Choroid plexus epithelial cell (primary cell): ENCODE measurements at places on chromosomes 3 and 15.
A peak's percentile ranks its signal among the peaks of the same experiment; 100 is the strongest.

DNA sequence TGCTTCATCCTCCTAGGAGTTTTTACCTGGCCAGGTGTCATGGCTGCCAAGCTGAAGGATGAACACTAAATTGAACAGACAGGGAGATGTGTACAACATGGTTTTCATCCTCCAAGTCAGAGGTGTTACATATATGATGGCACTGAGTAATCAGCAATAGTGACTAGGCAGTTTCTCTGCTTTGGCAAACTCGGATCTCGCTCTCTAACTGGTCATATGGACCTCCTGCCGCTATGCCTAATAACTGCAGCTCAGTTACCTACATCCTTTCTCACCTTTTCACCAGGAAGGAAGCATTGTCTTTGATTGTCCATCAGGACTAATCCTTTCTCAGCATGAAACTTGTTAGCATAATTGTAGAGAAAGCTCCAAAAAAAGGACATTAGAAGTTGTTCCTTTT, 175.9 kb upstream of the PLSCR5 start:
- peak; percentile 55 for DNase-seq

GRCh38 chr3:139455206-139455605, 21.1 kb downstream of the RBP2 start:
- DNase-seq: no peak

DNA sequence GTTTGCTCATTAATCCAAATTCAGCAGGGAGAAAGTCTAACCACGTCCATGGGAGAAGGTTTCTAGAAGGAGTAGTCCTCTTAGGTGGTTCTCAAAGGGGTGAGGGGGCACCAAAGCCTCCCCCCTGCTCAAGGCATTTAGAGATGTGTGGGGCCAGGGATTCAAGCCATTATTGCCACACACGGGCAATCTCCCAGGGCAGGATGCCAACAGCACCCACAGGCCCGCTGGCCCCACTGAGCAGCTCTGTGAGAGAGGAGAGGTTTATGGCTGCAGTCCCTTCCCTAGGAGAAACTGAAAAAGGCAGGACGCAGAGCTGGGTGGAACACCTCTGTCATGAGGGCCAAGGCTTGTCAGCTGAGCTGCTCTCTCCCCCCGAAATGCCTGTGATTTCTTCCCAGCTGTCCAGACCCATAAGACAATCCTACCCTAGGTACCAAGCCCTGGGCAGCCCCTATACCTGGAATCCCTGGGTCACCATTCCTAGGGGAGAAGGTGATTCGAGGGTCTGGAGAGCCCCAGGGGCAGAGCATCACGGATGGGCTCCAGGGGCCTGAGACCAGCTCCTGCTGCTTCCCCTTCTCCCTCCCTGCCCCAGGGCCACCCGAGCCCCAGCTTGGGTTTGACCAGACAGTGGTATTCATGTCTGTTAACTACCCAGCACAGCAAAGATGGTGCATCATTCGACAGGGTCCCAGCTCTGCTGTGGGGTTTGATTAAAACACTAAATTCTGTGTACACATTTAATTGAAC, 39.0 kb downstream of the WHAMM start:
- no peak for DNase-seq

DNA sequence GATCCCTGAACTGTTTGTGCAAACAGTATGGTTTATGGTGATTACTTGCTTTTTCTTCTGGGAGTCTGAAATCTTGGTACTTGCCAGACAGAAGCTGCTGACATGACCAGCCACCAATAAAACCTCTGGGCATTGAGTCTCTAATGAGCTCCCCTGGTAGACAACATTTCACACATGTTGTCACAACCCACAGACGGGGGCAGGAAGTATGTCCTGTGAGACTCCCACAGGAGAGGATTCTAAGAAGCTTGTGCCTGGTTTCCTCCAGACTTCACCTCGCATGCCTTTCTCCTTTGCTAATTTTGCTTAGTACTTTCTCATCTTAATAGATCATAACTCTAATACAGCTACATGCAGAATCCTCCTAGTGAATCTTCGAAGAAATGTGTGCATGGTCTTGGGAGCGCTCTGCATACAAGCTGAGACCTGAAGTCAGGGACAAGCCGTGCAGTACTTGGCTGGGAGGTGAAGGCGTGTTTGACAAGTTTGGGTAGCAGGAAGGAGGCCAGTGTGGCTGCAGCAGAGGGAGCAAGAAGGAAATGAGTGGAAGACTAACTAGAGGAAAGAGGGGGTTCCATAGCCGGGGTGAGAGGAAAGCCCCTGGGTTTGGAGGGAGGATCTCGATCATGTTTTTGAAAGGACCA, 49.0 kb downstream of the B3GNT5 start:
- peak; percentile 61 for DNase-seq

GRCh38 chr3:10983219-10983916, 9.2 kb upstream of the SLC6A1 start:
- peak; percentile 65 for DNase-seq

GRCh38 chr3:5096336-5097008, 25.6 kb upstream of the ARL8B start:
- DNase-seq: peak; percentile 55

GRCh38 chr15:35256551-35256950, 171.5 kb upstream of the NANOGP8 start:
- DNase-seq: peak; percentile 43

- no peak for DNase-seq
Measured at GRCh38 chr3:170154569-170155143, 26.9 kb downstream of the PHC3 start.
